ENCODE measurements at places on chromosomes 16 and 17.

DNA sequence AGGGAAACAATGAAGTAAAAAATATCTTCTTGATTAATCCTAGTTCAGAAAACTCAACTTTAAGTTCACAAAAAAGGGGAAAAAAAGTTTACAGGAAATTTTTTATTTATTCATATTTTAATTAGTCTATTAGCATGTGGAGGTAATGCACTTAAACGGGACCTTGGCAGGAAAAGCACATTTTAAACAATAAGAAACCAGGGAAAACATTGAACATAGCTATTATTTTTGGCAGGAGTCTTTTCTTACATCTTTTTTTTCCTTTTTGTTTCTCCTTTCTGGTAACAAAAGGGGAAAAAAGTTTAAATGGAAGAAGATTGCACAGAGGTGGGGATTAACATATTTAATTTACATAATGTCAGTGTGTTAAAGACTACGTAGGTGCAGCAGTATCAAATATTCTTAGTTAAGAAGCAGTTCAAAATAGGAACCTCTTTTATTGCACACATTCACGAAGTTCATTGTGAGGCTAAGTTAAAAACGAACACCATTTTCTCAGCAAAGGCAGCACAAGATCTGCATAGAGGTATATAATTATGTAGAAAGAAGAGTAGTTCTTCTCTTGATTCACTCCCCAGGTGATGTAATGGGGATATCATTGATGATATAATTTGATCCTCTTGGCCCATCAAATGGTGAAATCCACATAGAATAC lies 940.5 kb downstream of the CDH11 start:
- no peak for DNase-seq

DNA sequence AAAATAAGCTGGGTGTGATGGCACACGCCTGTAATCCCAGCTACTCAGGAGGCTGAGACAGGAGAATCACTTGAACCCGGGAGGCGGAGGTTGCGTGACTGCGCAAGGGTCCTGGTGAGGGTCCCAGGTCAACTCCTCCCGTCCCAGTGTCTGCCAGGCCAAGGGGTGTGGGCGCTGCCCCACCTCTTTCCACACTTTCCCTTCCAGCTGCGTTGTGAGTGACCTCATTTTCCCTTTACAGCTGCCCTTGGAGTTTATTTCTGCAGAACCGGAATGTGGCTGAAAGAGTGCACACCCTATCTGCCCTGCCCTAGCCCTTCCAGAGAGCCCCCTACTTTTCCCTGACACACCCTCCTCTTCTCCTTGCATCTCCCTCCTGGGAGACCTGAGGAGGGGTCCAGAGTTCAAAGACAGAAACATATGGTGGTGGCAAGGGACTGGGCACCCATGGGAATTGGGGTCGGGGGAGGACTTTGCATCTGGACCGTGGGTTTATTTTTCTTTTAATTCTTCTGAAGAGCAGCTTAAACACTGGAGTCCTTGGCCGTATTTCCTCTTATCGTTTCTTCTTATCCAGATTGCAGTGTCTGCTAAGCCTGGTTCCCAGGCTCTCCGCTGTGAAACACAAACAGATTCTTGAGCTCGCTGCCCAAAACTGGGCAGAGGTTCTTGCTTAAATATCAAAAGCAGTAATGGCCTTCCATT lies 20.9 kb downstream of the MRC2 start:
- no peak for DNase-seq

- no peak for DNase-seq
Observed at GRCh38 chr17:15658296-15658695, 25.8 kb downstream of the TRIM16 start.

DNA sequence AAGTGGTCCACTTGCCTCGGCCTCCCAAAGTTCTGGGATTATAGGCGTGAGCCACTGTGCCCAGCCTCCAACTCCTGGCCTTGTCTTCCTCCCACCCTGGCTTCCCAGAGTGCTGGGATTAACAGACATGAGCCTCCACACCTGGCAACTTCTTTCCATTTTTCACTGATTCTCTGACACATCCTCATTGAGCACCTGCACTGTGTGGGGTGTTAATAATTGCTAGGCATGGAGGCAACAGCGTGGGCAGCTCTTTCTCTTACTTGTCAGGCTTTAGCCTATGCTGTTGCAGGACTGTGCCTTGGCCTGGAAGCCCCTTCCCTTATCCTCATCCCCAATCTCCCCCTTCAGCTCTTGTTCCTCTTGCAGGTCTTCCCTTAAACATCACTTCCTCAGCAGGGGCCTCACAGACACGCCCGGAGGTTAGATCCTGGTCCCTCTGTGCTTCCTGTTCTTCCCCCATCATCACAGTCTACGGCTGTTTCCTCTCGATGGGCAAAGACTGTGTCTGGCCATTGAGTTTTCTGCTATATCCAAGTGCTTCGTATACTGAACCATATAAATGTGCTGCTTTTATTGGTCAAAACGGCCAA lies 7.9 kb downstream of the QPRT start:
- DNase-seq = no peak

- DNase-seq = no peak
Observed at GRCh38 chr17:17776889-17777288, 59.9 kb downstream of the SREBF1 start.

DNA sequence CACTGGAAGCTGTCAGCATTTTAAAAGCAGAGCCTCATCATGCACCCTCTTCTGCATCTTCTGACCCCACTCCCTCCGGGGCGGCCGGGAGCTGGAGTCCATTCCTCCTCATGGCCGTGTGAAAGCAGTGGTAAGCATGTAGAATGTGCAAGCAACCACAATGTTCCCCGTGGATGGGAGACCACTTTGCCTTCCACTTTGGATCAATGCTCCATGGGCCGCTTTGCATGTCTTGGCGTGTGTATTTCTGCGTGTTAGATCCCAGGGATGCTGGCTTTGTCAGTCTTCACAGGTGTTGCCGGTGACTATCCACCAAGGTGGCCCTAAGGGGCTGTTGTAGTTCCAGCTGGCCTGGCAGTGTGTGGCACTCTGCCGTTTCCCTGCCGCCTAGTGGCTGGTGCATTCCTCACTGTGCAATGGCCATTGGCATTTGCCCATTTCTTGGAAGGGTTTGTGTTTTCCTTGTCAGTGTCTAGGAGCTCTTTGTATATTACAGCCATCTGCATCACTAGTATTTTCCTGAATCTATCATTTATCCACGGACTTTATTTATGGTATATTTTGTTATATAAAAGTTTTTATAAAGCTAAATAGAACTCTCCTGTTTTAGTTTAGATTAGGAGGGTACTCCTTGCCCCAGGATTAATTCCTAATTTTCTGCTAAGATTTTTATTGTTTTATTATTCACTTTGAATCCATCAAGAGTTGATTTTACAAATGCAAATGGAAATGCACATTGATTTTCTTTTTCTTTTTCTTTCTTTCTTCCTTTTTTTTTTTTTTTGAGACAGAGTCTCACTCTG lies 5.8 kb upstream of the ALDH3A1 start:
- no peak for DNase-seq

DNA sequence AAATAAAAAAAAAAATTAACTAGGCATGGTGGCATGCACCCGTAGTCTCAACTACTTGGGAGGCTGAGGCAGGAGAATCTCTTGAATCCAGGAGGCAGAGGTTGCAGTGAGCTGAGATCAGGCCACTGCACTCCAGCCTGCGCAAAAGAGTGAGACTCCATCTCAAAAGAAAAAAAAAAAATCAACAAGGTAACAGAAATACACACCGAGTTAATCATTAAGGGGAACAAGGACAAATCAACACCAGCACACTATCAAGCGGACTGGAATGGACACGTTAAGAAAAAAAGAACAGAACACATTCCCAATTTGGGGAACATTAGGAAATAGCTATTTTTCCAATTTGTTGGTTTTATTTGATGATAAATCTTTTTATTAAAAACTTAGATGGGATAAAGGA lies 28.4 kb upstream of the GLG1 start:
- no peak for DNase-seq

- DNase-seq = no peak
Observed at GRCh38 chr17:9368631-9369030, 207.0 kb downstream of the STX8 start.

DNA sequence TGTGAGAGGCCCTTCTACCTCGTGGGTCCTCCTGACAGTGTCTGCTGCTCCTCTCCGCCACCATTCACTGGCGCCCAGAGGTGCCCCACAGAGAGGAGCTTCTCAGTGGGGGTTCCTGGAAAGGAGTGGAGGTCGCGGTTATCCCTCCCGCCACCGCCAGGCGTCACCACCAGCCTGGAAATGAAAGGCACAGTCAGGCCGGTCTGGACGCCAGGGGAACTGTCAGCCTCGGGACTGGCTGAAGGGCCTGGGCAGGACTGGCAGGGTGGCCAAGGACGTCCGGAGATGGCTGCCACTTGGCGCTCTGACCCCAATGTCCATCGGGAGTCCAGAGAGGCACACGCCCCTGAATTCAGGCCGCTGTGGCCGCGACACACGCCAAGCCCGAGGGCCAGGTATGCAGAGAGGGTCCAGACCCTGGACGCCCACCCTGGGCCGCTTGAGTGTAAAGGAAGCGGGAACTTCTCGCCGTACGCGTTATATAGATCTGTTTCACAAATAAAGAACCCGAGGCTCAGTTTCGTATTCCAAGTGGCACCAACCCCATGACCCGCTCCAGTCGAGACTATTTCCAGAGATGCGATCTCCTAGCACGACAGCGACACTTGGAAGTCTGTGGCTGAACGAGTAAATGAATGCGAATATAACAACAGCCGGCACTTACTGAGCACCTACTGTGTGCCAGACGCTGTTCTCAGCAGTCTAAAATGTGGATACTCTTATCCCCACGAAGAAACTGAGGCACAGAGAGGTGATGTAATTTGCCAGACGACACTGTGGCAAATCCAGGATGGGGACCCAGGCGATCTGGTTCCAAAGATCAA lies 7.6 kb upstream of the NXPH3 start:
- DNase-seq = peak; percentile 95

GRCh38 chr17:61412860-61413660 lies 13.4 kb downstream of the TBX2 start:
- DNase-seq = no peak

- DNase-seq = no peak
Observed at GRCh38 chr17:76543826-76544545, 4.1 kb downstream of the PRCD start.

GRCh38 chr16:57815987-57816745 lies 13.9 kb upstream of the KIFC3 start:
- DNase-seq = peak; percentile 61

GRCh38 chr17:9256751-9257629 lies 235.7 kb downstream of the NTN1 start:
- DNase-seq = peak; percentile 29

DNA sequence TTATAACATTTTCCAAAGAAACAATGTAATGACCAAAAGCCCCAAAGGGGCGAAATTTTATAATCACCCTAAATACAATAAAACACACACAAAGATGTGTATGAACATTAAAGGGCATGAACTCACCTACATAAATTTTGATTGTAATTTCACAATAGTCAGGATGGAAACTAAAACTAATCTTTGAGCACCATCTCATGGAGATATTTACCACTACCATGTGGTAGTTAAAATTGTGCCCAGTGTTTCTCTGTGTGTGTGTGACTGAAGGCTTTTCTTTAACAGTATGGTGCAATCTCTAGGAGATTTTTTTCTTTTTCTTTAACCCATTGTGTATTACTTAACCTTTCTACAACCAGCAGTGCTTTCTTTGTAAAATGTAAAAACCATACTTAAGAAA lies 19.7 kb upstream of the MEIOC start:
- no peak for DNase-seq

- no peak for DNase-seq
Observed at GRCh38 chr16:29307598-29308507, 98.7 kb downstream of the NPIPB11 start.

- peak; percentile 32 for DNase-seq
Observed at GRCh38 chr17:74532115-74532514, 840 bp upstream of the CD300LB start.

DNA sequence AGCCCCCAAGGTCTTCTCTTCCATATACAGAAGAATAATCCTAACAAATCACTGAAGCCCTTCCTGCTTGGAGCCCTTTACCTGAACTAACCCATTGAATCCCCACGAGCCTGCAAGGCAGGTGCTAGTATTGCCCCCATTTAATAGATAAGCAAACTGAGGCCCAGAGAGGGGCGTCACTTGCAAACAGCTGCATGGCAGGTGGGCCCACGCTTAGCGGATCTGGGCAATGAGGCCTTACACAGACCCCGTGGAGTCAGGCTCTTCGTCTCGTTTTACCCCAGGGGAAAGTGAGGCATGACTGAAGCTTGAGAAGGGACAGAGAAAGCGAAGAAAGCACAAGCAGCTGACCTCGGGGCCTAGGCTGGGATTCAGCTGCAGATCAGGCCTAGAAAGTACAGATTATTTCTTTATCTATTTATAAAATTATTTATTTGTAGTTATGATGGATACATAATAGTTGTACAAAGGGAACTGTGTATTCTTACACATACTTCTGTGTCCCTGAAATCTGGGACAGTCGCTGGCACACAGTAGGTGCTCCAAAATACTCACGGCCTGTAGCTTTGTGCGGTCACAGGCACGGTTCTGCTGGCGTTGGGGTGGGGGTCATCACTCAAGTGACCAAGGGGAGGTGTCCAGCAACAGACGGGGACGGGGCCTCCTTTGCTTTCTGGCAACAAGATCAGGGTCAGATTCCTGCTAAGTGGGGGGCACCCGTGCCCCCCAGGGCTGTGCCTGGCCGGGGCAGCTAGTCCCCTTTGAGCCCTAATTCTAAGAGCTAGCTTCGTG lies 223.2 kb upstream of the GSE1 start:
- no peak for DNase-seq

GRCh38 chr17:72852277-72852938 lies 240.1 kb downstream of the SLC39A11 start:
- DNase-seq = no peak

DNA sequence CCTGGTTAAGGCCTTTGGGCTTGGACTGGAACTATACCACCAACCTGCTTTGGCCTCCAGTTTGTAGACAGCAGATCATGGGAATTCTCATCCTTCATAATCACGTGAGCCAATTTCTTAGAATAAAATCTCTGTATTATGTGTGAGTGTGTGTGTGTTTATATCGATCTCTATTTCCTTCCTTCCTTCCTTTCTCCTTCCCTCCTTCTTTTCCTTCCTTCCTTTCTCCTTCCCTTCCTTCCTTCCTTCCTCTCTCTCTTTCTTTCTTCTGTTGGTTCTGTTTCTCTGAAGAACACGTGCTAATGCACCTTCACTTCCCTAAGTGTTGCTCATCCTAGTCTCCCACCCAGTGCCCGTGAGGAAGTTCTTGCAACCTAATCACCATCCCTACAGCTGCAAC lies 35.5 kb upstream of the PHB1 start:
- DNase-seq = no peak

GRCh38 chr16:81600275-81600674 lies 155.7 kb downstream of the CMIP start:
- DNase-seq = no peak

- no peak for DNase-seq
Observed at GRCh38 chr17:81399481-81400153, 4.4 kb downstream of the BAHCC1 start.

DNA sequence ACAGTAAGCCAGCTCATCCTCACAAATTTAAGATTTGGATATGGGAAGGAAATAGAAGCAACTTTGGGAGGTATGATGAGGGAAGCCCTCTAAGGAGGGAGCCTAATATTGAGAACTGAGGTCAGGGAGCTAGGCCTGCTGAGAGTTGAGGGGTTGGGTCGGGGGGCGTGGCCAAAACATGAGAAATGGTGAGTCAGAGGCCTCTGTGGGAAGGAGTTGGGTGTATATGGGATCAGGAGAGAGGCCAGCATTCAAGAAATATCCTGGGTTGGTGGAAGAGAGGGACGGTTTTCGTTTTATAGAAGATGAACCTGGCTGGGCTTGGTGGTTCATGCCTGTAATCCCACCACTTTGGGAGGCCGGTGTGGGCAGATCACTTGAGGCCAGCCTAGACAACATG lies 48.4 kb downstream of the CLEC16A start:
- peak; percentile 78 for DNase-seq

- no peak for DNase-seq
Observed at GRCh38 chr17:14505606-14506005, 204.7 kb downstream of the HS3ST3B1 start.

GRCh38 chr17:10099051-10099571 lies 99.3 kb downstream of the GAS7 start:
- no peak for DNase-seq

All from stimulated activated CD8-positive, alpha-beta memory T cell treated with anti-CD3 and anti-CD28 coated beads, Interleukin-4, amount 100 ng/mL, for 48 hours (primary cell).